ENCODE measurements at places on chromosomes 3 and 15.
A peak's percentile ranks its signal among the peaks of the same experiment; 100 is the strongest.

- DNase-seq, result no peak
Observed at GRCh38 chr3:186138272-186138981, 29.5 kb upstream of the ETV5 start.

- DNase-seq, result no peak
Observed at GRCh38 chr3:152718810-152719209, 116.1 kb upstream of the P2RY1 start.

DNA sequence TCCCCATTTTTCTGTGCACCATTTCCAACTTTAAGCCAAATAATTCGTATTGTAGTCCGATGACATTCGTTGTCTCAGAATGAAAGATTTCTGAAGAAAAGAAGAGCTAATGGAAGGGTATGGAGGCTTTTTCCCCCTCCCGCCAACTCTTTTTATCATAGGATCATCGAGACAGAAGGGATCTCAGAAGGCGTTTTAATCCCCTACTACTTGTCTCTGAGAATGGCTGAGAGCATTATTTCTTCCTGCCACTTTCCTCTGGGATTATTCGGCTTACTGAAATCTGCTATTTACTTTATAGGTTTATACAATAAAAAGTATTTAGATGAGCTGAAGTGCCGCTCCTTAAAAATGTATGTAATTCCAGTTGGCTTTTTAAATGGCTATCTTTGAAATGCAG lies 789.8 kb downstream of the EDEM1 start:
- no peak for DNase-seq

GRCh38 chr3:48656841-48657281 lies 5.8 kb downstream of the CELSR3 start:
- no peak for DNase-seq

DNA sequence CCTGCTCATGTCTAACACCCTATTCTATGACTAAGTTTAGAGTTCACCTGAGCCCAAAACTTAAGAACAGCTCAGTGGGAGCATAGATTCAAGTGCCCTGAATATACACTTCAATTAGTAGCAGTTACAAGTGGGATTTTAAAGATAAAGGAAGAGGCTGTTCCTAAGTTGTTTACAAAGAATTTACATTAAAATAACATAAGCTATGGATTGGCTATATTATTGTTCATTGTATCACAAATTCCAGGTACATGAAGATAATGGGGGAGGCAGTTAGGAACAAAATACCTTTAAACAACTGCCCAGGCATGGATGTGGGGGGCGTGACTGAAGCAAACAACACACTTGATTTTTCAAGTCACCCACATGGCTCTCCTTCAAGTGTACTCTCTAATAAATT lies 52.7 kb downstream of the ROPN1B start:
- no peak for DNase-seq

DNA sequence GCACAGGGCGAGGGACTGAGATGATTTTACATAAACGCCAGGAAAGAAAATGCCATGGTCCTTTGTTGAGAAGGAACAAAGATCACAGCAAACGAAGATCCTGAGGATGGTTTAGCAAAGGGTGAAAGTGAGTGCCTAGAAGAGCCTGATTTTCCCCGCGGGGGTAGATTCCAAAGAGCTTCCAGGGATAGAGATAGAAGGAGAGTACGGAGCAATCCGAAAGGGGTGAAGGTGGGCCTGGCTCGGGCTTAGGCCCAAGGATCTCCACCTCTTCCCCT lies 977 bp downstream of the CDC25A start:
- no peak for DNase-seq

- DNase-seq, result no peak
Observed at GRCh38 chr15:33810073-33810595, 158.2 kb upstream of the CHRM5 start.

DNA sequence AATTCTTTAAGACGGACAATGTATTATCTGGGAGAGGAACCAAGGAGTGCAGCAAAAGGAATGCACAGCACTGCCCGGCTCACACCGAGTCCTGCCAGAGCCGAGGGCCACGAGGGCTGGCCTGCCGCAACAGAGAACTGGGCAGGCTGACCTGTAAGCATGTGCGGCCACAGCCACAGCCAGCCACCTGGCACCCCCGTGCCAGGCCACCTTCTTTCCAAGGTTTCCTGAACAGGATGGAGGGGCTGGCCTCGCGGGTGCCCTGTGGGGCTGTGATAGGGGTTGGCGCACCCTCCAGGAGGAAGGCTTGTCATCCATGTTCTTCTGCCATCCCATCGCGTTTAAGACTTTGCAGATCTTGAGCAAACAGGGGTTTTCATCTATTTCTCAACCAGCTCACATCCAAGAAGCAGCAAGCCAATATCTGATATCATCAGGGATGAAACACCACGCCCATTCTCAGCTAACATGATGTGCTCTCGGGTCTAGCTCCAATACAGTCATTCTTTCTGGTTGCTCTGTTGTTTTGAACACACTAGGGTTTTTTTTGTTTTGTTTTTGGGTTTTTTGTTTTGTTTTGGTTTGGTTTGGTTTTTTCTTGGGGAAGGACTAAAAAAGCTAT lies 10.2 kb downstream of the CA12 start:
- DNase-seq, result peak; percentile 38

GRCh38 chr15:101159096-101159935 lies 92.5 kb downstream of the CHSY1 start:
- no peak for DNase-seq

GRCh38 chr15:75153565-75154276 lies 48.0 kb upstream of the C15orf39 start:
- DNase-seq, result no peak

DNA sequence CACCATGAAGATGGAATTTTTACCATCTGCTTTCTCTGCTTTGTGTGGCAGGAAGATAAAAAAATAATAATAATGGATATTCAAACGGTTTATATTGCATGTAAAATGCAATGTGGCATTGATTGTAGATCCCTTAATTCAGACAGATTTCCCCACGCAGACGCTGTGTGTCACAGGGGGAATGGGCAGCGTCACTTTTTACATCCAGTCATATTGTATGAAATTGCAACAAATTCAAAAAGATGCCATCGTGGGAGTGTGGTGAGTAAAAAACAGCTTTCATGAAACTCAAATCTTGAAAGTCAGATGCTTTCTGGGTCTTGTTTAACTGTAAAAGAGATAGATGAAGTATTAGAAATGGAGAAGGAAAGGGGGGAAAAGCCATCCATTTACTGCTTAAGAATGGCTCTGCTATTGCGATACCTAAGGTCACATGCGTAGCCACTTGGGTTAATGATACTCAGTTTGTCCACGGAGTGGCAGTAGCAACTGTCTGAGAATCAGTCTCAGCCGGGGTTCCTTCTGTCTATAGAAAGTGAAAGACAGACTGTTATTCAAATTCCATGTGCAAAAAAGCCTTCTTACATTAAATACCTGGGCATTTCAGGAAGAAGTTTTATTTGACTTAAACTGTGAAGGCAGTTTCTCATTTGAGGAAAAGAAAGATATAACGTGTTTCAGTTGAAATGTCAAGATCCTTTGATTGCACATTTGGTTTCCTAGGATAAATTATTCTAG lies 28.5 kb downstream of the BTD start:
- DNase-seq, result peak; percentile 66

- no peak for DNase-seq
Observed at GRCh38 chr3:108145578-108145977, 54.7 kb upstream of the CD47 start.

GRCh38 chr3:72872183-72872582 lies 15.7 kb upstream of the GXYLT2 start:
- DNase-seq, result peak; percentile 89

Measured in fibroblast of skin of left quadriceps (primary cell).